NCI-H2171 (cell line): ENCODE measurements at places on chromosomes 13 and 19.

- DNase-seq = no peak
Measured at GRCh38 chr13:90835826-90836225, 511.7 kb upstream of the MIR17HG start.

GRCh38 chr13:106284358-106284757 is 251.1 kb downstream of the EFNB2 start:
- DNase-seq = no peak

- no peak for DNase-seq
Measured at GRCh38 chr19:44260343-44260681, 626 bp downstream of the ZNF233 start.

- DNase-seq = no peak
Measured at GRCh38 chr13:113884821-113885220, 20.9 kb upstream of the GAS6 start.

- no peak for DNase-seq
Measured at GRCh38 chr13:98108341-98108740, 34.6 kb upstream of the FARP1 start.

- no peak for DNase-seq
Measured at GRCh38 chr13:49374585-49375290, 69.1 kb downstream of the CAB39L start.

GRCh38 chr19:17482877-17483604 is 12.7 kb downstream of the SLC27A1 start:
- DNase-seq = no peak

DNA sequence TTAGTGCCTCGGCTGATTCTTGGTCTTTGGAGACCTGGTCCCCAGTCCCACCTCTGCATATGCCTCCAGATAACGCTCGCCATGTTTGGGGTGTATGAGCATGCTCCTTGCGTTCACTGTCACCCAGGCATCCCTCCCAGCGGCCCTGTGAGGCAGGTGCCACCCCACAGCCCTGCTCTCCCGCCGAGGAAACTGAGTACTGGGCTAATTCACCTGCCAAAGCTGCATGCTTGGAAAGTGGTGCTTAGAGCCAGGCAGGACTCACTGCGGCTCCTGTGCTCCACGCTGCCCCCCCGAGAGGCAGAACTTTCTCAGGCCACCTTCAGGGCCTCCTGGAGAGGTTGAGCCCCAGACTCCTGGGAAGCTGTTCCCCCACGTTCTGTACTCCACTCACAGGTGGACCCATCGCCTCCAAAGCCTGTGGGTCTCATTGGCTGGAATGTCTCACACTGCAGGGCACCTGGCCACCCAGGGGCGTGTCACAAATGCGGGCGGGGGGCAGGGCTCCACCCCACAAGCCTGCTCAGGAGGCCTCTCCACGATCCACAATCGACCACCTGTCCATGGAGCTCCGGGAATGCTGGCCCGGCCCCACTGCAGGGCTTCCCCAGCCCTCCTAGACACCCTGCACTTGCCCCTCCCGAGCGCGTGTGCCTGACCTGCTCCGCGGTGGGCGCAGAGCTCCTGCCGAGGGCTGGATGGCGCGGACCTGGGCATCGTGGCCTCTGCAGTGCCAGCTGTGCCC is 64.6 kb downstream of the ATP11A start:
- DNase-seq = no peak

DNA sequence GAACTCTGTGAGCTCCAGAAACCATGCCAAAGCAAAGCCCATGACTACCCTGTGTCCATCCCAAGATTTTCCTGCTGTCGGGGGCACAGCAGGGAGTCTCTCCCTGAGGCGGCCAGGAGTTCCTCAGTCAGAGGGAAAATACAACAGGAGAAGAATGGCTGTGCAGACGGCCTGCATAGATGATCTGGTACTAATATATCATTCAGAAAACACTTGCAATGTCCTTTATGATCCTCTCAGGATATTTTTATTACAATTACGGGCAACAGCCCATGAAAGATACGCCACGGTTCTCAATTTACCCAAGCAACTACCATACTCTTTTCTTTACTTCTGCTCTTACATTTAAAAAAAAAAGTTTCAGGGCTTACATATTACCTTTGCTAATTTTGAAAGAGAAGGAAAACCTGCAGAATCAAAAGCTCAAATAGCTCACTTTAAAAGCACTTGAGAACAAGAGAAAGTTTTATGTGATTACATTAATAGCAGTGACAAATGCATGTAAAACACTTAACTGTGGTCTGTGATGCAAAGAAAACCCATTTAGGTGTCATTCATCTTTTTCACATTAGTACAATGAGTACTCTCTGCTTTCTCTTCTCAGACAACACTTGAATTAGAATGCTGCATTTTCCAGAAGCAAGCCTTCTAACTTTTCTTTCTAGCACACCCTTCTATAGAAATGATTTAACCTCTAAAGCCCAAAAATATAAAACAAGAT is 460.8 kb downstream of the KLF5 start:
- DNase-seq = no peak

GRCh38 chr19:1429750-1430149 is 8.4 kb upstream of the RPS15 start:
- no peak for DNase-seq

GRCh38 chr19:12603714-12604113 is 6.9 kb downstream of the ZNF490 start:
- no peak for DNase-seq

DNA sequence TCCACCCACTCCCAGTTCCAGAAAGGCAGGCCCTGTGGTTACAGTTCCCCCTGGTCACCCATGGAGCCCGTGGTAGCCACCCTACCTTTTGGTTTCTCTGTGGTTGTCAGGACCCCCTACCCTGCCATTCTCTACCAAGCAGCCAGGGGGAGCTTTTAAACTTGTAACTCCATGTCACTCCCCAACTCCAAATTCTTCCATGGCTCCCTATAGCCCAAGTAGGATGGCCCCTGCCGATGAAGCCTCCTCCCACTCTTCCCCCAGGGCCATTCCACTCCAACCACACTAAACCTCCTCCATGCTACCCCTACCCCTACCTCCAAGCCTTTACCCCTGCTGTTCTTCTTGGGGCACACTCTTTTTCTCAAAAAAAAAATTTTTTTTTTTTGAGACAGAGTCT is 2.2 kb downstream of the S1PR2 start:
- DNase-seq = no peak

DNA sequence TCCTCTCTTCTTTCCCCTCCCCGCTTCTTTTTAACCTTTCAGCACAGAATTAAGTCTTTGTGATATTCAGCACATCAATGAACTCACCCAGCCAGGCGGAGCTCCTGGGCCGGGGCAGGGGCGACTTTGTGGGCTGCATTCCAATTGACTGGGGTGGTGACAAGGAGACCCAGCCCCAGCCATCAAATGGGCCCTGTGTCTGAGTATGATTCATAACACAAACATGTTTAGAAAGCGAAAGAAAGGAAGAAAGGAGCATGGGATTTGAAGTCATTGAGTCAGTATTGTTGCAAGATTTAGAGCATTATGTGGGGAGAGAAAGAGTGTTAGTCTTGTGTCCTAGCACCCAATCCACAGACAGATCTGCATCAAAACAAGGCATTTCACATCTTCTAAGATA is 185.3 kb downstream of the LHFPL6 start:
- no peak for DNase-seq

- peak; percentile 86 for DNase-seq
Measured at GRCh38 chr19:18733196-18733647, 49.7 kb downstream of the CRTC1 start.

- no peak for DNase-seq
Measured at GRCh38 chr19:14559916-14560775, 11.7 kb downstream of the NDUFB7 start.

- no peak for DNase-seq
Measured at GRCh38 chr13:63297163-63297562, 1881.5 kb upstream of the PCDH20 start.

- peak; percentile 78 for DNase-seq
Measured at GRCh38 chr19:1568320-1569019, at the start of gene MEX3D. Gene MEX3D (minus strand): TSS chr19:1568325. CDS start chr19:1568058, 267 bp downstream.

DNA sequence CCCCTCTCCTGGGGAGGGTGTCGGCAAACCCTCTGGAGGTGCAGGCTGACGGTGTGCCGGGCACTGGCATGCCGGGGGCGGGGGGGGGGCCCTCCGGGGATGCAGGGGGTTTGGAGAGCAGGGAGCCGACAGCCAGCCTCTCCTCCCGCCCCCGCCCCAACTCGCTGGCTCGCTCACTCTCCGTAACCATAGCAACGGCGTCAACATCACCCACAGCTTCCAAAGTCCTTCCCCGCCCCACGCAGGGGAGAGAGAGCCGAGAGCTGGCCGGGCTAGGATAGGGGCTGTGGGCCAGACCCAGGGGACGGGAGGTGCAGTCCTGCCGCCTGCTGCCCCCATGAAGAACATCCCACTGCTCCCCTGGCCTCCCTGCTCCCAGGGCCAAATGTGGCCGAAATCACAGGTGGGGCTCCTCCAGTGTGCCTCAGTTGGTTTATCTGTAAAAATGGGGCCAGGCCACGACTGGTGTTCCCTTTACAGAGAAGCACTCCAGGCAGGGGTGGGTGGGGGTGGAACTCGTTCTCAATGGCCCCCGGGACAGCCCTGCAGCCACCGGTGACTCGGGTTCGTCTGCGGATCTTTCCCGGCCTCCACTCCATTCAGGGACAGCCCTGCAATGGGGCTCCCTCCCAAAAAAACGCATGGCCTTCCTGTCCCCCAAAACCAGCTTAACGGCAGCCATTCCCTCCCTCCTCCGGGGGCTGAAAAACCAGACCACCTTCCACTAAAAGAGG is 3.2 kb downstream of the KLF16 start:
- peak; percentile 59 for DNase-seq

GRCh38 chr13:108957369-108958012 is 328.1 kb downstream of the MYO16 start:
- no peak for DNase-seq

DNA sequence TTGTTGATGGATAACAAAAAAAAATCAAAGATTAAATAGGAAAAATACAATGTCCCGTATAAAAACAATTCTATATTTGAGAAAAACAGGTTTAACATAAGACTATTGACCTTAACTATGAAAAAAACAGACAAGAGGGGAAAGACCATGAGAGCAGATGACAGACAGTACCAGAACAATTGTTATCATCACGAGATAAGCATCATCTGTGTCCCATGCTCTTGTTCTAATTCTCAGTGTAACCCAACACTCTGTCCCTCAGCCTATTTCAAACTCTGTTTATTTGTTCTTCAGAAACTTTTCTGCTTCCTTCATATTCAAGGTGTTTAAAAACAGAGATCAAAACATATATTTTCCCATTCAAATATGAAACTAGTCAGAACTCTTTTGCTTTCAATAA is 216.4 kb downstream of the PCDH9 start:
- no peak for DNase-seq

- no peak for DNase-seq
Measured at GRCh38 chr19:10363789-10364281, 16.5 kb downstream of the TYK2 start.

DNA sequence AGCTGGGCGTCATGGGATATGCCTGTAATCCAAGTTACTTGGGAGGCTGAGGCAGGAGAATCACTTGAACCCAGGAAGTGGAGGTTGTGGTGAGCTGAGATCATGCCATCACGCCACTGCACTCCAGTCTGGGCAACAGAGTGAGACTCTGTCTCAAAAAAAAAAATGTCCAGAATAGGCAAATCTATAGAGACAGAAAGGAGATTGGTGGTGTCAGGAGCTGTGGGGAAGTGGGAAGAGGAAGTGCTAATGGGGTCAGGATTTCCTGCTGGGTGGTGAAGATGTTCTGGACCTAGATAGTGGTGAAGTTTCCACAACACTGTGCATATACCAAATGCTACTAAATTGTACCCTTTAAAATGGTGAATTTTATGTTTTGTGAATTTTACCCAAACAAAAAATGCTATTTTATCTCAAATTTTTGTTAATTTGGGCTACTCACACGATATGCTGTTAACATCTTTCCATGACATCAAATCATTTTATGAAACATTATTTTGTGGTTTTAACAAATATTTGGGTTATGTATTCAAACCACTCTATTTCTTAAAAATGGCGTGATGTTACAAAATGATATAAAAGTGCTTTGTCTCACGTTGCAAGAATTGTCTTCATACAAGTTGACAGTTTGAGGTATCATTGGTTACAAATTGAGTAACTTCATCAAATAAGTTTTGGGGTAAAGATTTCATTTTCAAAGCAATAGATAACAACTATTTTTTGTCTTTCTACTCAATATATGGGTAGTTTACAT is 7.4 kb upstream of the CYP4F3 start:
- DNase-seq = no peak

DNA sequence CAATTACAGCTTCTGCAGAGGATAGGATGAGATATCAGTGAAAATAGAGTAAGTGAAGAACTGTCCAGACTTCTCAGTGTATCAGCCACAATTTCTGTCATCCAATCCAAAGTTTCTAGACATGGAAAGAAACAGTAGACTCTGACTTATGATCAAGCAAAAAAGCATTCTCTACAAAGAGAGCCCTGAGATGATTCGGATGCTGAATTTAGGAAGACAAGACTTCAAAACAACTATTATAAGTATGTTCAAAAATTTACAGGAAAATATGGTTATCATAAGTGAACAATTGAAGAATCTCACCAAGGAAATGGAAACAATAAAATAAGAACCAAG is 238.2 kb upstream of the IRS2 start:
- DNase-seq = no peak
